Progenitor cell of endocrine pancreas (in vitro differentiated cells): ENCODE measurements at places on chromosomes 16 and 17.

- H3K27ac ChIP-seq = no peak overlapping the region
- no peaks in the 10 kb centered on the region for H3K4me1 ChIP-seq
- no peaks in the 10 kb centered on the region for H3K36me3 ChIP-seq
- DNase-seq = no peak
- no peak overlapping the region for H3K4me3 ChIP-seq
- no peaks in the 10 kb centered on the region for H3K27me3 ChIP-seq
These were observed 19.1 kb downstream of the ABCC3 start for GRCh38 chr17:50653738-50654137.

DNA sequence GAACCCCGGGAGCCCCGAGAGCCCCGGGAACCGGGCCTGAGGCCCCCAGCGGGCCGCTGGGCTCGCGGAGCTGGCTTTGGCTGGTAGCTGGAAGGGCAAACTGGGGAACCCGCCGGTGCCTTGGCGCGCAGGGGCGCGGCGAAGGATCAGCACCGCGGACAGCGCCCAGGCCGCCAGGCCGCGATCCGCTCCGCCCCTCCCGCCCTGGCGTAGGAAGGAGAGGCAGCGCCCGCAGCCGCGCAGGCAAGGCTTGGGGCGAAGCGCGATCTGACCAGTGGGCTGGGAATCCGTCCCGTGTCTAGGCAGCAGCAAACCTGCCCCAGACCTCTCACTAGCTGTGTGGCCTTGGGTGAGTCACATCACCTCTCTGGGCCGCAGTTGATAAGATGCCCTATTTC is 331 bp upstream of the CCDC92B start:
- peaks cover 65% of the 10 kb centered on the region for H3K27me3 ChIP-seq
- DNase-seq = peak; percentile 90
- H3K27ac ChIP-seq = no peak overlapping the region
- no peak overlapping the region for H3K4me3 ChIP-seq
- H3K36me3 ChIP-seq = no peaks in the 10 kb centered on the region

DNA sequence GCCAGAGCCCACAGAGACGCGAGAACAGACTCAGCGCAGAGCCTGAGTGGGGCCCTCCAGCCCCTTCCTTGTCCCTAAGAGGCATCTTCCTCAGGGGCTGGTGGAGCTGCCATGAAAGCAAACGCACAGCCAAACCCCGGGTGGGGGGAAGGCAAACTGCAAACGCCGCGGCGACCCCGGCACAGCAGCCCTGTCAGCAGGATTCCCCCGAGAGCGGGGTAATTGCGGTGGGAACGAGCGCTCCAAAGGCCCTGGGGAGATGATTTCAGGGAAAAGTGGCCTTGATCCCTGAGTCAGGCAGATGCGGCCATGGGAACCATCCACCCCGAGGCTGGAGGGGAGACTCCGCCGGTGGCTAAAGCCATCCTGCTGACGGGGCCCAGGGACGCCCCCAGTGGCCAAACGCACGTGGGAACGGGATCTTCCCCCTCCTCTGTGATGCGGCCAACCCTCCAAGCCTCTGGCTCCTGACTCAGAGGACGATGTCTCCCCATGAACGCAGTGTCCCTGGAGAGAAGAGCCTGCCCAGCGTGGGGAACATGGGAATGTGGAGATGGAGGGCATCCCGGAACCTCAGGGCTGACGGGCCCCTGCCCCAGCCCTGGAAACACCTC is 25.1 kb downstream of the SLC7A5 start:
- DNase-seq = no peak
- no peaks in the 10 kb centered on the region for H3K27me3 ChIP-seq
- no peak overlapping the region for H3K4me3 ChIP-seq
- no peaks in the 10 kb centered on the region for H3K36me3 ChIP-seq

DNA sequence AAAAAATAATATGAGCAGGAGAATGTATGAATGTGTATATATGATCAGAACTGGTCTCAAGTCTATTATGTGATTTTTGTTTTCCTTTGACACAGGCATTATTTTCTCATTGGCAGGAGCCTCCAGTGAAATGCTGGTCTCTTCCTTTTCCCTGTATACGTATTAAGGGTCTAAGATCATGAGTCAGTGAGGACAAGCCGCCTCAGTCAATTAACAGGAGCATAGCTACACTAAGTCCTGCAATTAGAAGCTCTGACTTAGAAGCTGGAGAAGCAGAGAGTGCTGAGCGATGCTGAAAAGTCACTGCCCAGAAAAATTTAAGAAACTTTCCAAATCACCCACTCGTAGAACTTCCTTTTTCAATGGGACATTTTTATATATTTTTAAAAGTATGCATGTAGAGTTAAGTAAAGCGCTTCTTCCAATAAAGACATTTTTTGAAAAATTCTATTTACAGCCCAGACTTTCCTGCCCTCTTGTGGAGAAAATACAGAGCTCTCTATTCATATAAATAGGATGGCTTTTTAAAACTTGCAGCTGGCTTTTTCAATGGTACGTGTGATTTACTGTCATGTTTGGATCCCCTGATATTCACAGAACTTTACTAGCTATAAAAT is 70.2 kb upstream of the PSMD7 start:
- H3K4me1 ChIP-seq = peaks cover 1% of the 10 kb centered on the region
- no peak for DNase-seq
- H3K4me3 ChIP-seq = no peak overlapping the region
- no peaks in the 10 kb centered on the region for H3K27me3 ChIP-seq

- H3K36me3 ChIP-seq = no peaks in the 10 kb centered on the region
- H3K4me3 ChIP-seq = no peak overlapping the region
- H3K27me3 ChIP-seq = no peaks in the 10 kb centered on the region
These were observed 444.3 kb downstream of the KCNJ2 start for GRCh38 chr17:70613681-70614080.

DNA sequence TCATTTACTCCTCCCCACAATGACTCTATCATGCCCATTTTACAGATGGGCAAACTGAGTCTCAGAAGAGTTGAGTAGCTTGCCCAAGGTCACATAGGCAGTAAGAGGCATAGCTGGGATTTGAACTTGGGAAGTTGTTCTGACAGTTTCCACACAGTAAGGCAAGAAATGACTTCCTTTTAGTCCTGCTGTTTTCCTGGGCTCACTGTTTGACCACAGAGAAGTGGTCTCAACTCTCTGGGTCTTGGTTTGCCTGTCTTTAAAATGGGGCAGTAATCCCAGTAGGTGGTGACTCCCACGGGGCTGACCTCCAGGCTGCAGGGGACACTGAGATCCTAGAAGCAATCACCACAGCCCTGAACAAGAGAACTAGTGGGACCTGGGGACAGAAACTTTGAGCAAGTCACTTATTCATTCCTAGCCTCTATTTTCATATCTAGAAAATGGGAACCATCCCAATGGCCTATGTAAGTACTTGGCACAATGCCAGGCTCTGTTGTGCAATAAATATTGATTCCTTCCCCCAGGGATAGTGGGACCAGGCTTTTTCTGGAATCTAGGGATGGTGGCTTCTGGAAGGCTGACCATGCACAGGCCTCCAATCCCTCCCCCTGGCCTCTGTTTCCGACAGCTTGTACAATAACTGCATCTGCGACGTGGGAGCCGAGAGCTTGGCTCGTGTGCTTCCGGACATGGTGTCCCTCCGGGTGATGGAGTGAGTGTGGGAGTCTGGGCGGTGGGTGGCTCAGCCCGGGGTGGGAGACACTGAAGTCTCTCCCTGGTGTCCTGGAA is 20.5 kb downstream of the DEXI start:
- no peak overlapping the region for H3K27ac ChIP-seq
- H3K36me3 ChIP-seq = peaks cover 4% of the 10 kb centered on the region
- no peaks in the 10 kb centered on the region for H3K27me3 ChIP-seq
- no peak for DNase-seq
- no peaks in the 10 kb centered on the region for H3K4me1 ChIP-seq
